ENCODE measurements at places on chromosomes 7 and 10.
A peak's percentile ranks its signal among the peaks of the same experiment; 100 is the strongest.

DNA sequence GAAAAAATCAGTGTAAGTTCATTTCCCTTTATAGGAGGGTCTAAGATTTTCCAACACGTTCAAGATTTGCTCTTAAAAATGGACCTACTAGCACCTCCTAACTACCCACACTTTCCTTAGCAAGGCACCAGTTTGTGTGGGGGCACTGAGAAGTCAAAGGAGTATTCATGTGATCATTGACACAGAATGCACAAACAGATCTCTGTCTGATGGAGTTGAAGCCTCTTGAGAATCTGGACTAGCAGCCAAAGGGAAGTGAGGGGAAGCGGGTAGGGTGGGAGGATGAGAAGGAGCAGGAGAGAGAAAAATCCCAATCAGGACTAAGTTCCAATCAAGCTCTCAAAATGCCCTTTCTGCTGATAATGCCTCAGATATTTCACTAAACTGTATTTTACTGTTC, 4.1 kb downstream of the MMS19 start:
- DNase-seq, result no peak

DNA sequence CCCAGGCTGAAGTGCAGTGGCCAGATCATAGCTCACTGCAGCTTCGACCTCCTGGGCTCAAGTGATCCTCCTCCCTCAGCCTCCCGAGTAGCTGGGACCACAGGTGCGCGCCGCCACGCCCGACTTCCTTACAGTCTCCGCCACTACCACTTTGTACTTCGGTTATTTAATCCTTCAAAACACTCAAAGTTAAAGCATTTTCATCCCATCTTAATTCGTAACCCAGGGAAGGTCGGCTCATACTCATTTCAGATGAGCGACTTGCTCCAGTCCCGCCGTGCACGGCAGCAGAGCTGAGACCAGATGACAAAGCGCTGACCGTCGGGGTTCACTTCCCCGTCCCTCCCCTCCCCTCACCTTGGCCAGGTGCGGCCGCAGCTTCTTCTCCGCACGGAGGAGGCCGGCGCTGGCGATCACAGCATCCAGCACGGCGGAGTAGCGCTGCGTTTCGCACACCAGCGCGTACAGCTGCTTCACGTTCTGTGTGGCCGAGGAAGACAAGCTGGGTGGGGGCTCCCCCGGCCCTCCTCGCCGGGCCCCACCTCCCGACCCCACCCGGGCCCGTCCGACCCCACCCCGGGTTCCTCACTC, 457 bp downstream of the NSUN5 start:
- no peak for DNase-seq

DNA sequence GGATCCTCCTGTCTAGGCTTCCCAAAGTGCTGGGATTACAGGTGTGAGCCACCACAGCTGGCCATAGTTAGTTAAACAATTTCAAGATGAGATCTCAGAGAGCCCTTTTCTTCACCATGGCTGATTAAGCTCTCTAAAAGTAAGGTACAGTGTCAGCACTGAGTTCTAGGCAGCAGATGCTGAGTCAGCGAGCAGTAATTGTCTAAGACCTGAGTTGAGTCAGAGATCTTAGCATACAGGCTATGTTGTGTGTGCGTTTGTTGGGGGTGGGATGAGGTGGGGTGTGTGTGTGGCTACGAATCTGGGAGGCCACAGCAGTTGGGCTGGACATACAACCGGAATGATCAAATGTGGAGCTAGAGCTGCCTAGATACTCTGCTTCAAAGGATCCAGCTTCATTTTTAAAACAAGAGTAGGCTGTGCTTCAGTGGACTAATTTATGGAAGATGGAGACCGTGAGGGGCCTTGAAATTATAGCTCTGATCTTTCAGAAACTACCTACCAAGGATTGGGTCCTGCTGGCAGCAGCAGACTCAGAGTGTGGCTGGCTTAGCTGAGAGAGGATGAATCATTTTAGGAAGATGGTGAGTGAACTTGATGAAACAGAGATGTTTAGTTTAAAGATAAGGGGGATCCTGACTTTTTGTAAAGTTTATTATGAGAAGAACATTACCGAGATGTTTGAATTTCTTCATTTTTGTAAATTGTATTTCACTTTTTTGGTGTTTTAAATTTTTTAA, 17.5 kb upstream of the MTPN start:
- peak; percentile 42 for DNase-seq

DNA sequence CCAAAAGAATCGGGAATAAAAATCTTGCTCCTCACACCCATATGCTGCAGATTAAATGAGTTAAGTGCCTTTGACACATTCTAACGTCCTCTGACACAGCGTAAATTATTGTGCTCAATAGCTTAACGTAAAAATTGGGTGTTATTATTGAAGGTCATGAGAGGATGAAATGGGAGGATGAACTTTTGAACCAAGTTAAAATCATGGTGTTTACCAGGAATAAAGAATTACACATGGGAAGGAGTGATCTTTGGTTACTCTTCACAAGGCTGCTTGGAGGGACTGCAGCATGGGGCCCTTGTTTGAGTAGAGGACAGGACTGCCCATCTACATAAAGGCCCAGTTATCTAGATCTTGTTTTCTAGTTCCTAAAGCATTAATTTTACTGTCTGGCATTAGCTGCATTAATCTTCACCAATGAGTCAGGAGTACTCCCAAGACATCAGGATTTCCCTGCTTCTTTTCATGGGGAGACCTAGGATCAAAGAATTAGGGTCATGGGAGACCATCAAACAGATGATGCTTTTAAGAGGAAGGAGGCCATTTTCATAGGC, 84.9 kb upstream of the PRR15 start:
- no peak for DNase-seq

Measured in stimulated activated CD4-positive, alpha-beta T cell treated with anti-CD3 and anti-CD28 coated beads, Interleukin-1b, Interleukin-23, amount 100 ng/mL, for 48 hours (primary cell).